ENCODE measurements at places on chromosomes 3 and 15.

DNA sequence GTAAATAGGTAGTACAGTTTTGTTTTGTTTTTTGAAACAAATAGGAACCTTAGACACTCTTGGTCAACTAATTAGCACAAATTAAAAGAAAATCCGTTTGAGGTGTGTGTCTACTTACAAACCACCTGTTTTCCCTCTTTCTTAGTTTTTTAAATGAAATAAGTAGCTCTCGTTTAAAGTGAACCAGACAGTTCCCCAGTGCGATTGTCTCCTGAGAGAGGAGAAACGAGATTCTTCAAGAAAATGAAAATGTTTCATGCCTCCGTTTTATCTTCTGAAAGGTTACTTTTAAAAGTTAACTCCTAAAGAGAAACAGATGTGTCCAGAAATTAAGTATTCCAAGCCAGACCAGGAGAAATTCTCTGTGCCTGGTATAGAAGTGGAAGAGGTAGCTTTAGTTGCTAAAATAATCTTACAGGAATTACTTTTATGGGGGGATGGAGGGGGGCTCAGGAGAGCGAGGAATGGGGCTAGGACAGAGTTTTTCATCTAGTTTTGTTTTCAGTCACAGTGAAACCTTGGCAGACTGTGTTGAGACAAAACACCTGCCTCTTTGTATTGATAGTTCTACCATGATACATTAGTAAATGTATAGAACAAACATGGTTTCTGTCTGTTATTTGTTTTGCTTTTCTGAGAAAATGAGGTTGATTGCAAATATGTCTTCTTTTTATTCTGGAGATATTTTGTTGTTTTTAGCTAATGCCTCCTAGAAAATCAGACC is 155.1 kb upstream of the CNTN4 start:
- no peak for ATAC-seq

GRCh38 chr3:149969110-149969939 is 1.4 kb downstream of the PFN2 start:
- ATAC-seq: peak; percentile 55

DNA sequence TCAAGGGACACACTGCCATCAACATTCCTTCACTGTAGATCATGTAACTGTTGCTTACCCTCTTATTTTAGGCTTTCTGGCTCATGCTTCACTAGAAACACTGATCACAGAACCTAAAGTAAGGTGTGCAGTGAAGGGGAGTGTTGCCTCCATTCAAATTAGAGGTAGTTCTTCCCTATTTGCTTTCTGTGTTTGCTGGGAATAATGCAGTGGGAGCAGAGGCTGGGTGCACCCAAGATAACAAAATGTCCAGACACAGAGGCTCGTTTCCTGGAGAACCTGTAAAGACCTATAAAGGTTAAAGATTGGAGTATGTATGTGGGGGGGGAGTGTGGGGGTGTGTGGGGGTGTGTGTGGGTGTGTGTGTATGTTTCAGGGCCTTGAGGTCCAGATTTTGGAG is 2.1 kb upstream of the CLDN18 start:
- ATAC-seq: no peak

DNA sequence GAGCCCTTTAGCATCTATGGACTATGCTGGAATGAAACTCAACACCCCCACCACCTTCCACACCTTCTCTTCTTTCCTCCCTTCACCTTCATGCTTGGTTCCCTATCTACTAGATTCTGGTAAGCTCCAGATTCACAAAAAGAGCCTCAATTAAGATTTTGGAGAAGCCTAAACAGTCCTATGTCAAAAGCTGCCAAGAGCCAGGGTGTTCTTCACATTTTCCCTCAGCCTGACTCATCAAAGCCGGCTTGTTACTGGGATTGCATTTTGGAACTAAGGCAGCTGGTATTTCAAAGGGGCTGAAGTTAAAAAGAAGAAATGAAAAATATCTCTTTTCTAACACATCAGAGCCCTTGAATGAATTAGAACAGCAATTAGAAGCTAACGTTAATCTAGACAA is 247.7 kb downstream of the MYRIP start:
- no peak for ATAC-seq

- no peak for ATAC-seq
Observed at GRCh38 chr3:58965865-58966264, 84.0 kb downstream of the CFAP20DC start.

DNA sequence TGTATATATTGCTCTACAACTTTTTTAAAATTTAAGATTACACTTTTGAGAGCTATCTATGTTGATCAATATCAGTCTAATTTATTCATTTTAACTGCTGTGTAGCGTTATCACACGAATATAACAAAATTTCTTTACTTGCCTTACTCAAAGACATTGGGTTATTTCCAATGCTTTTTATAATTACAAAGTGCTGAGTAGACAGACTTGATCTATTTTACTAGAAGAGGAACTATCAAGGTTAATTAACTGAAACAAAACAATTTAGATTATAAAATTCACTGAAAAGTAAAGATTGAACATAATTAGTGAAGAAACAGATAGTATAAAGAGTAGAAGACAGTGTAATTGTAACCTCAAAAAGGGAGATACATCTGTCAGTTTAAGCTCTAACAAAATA is 105.5 kb downstream of the TGFBR2 start:
- no peak for ATAC-seq

DNA sequence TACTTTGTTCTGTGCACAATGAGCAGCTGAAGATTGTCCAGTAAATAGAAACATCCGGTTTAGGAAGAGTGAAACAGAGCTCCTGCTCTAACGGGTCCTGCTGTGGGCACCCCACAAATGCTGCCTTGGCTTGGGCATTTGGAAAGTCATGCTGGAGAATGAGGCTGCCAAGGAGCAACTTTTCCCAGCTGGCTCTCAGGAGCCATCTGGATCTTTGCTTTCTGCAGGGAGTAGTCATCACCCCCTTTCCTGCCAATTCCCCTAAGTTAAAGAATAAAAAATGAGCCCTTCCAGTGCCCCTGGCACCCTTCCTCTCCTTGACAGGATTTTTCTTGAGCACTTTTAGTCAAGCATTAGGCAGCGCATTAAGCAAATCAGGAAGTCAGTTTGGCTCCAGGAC is 90.0 kb downstream of the FAM43A start:
- ATAC-seq: no peak

DNA sequence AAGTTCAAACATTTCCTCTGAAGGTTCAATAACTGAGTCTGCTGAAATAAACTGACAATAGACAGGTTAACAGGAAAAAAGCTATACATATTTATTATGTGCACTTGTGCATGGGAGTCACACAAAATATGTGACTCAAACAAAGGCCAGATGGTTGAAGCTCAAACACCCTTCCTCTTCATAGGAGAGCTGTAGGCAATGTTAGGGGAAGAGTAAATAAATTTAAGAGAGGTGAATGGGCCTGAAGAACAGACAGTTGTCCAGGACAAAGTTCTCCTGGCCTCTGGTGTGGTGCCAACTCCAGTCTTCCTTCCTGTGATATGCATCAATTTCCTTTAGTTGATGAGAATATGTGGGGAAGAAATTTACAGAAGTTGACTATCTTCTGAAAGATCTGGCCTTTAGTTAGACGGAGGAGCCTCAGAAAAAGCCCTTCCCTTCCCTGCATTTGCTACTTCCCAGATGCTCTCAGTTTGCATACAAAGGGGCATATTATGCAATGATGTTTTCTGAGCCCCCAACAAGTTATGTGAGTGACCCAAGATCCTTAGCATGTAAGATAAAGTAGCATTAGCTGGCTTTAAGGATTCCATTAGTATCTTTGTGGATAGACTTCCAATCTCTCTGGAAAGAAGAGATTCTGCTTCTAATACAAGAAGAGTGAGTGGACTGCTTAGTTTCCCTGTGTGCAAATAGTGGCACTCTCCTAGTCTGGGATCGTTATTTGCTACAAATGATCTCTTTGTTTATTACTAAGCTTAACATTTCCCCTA is 96.4 kb upstream of the IGSF10 start:
- no peak for ATAC-seq

DNA sequence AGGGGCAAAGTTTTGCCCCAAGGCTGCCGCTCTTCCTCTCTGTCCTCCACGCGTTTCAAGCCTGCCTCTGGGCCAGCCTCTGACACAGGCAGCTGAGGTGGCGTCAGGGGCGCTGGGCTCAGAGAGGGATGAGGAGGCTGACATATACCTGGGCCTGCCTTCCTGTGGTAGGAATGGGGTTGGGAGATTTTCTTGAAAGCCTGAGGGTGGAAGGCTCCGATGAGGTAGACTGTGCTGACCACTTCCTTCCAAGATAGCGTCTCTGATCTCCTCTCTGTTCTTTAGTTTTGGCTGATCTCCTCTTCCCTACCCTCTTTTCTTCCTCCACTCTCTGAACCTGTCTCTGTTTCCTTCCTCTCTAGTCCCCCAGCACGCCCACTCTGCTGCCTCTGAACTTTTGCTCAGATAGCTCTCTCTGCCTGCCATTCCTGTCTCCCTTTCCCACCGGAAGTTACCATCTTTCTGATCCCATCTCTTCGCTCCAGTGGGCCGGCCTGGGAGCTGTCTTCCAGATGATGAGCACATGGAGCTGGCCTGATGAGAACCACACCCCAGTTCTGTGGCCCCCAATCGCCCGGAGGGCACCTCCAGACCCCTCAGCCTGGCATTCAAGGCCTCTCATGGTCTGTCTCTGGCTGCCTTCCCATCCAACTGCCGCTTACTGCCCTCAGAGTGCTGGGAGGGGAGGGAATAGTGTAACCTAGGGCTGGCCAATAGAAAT is 32.5 kb upstream of the LCTL start:
- no peak for ATAC-seq

- peak; percentile 58 for ATAC-seq
Observed at GRCh38 chr15:40843885-40844695, at the start of gene SPINT1. TSS of gene SPINT1 (plus strand) at chr15:40844048. CDS start at chr15:40844555, 507 bp downstream.

DNA sequence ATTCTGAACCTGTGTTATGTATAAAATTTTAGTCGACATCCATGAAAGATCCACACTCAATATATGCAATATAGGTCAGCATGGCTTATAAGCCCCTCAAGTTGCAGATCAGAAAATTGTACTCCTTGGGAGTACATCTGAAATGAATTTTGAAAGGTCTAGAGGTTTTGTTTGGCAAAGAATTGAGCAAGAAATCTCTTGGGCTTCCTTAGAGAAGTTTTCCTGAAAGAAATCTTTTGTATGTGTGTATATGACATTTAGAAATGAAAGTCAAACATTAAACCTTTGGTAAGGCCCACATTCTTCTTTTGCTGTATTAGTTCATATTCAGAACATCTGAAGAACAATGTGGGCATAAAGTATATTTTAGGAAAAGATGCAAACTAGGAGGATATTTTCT is 1006.6 kb downstream of the NAALADL2 start:
- ATAC-seq: no peak

GRCh38 chr3:184016811-184017671 is 643 bp downstream of the ABCC5 start:
- ATAC-seq: peak; percentile 93

- no peak for ATAC-seq
Observed at GRCh38 chr3:188949996-188950395, 221.8 kb upstream of the TPRG1 start.

GRCh38 chr15:51736069-51736468 is 1.4 kb downstream of the LYSMD2 start:
- ATAC-seq: peak; percentile 23

GRCh38 chr3:81451611-81452010 is 309.8 kb downstream of the GBE1 start:
- ATAC-seq: peak; percentile 70

GRCh38 chr15:69725275-69725674 is 272.7 kb downstream of the RPLP1 start:
- ATAC-seq: no peak

GRCh38 chr15:90344662-90345061 is 7.4 kb upstream of the ZNF774 start:
- ATAC-seq: no peak

- ATAC-seq: no peak
Observed at GRCh38 chr3:178155521-178155920, 380.7 kb upstream of the KCNMB2 start.

DNA sequence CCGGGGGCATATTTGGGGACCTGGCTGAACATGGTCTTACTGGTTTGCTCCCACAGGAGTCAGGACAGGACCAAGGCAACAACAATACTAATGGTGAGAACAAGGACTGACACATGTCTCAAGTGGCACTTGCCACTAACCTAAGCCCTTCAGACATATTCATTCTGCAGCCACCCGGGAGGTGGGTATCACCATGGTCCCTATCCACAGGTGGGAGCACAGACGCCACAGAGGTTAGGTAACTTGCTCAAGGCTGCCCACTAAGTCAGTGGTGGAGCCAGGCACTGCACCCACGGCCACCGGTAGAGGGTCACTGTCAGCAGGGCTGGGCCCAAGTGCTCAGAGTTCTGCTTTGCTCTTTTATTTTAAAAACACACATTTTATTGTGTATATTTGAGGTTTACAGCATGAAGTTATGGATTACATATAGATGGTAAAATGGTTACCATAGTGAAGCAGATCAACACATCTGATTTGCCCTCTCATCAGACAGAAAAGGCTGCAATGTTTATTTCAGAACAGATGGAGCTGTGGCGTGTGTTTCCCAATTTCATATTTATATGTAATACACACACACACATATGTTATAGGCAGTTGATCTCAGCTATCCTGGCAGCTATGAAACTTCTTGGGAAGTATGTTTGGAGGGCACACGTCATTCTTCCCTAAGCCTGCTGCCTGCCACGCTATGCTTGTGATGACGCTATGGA is 30.0 kb upstream of the SLC41A3 start:
- ATAC-seq: peak; percentile 84

- ATAC-seq: no peak
Observed at GRCh38 chr15:99906793-99907192, 173.6 kb upstream of the LYSMD4 start.

GRCh38 chr15:31116423-31117030 is 15.0 kb upstream of the TRPM1 start:
- no peak for ATAC-seq

- ATAC-seq: no peak
Observed at GRCh38 chr15:48966595-48967301, 3.0 kb upstream of the SHC4 start.

DNA sequence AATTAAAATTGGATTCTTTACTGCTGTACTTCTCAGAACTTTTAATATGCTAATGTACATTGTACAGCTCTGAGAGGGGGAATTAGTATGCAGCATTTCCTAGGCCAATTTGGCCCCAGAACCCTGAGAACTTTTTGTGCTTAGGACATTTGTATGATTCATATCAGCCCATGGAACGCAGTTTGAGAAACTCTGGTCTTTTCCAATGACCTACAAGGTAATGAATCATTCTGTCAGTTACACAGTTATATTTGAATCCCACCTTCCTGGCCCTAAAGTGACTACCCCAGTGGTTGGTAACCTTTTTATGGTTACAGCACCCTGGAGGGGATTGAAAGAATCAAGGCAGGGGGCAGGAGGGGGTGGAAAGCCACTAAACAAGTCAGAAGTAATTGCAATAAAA is 25.6 kb upstream of the KBTBD12 start:
- no peak for ATAC-seq

GRCh38 chr3:52454938-52455282 is 494 bp upstream of the NISCH start:
- no peak for ATAC-seq

GRCh38 chr15:39411102-39411989 is 169.5 kb upstream of the THBS1 start:
- ATAC-seq: no peak

- ATAC-seq: peak; percentile 86
Observed at GRCh38 chr15:79629687-79630086, 197.6 kb downstream of the MINAR1 start.

DNA sequence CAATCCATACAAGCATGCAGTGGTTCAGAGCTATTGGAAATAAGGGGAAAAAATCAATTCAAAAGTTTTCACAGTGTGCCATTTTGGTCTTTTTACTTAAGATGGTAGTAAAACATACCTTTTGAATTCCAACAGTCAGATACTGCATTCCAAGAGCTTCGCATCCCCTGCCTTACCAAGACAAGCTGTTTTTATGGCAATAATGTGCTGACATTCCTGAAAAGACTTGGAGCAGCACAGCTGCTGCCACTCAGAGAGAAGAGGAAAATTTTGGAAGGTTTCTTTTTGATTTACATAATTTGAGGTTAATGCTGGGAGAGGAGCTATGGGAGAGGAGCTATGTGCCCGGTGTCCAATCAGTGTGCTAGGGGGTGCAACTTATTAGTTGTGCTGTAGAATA is 148.3 kb downstream of the FEZF2 start:
- ATAC-seq: peak; percentile 33
